ENCODE measurements at places on chromosomes 5 and 9.
A peak's percentile ranks its signal among the peaks of the same experiment; 100 is the strongest.

DNA sequence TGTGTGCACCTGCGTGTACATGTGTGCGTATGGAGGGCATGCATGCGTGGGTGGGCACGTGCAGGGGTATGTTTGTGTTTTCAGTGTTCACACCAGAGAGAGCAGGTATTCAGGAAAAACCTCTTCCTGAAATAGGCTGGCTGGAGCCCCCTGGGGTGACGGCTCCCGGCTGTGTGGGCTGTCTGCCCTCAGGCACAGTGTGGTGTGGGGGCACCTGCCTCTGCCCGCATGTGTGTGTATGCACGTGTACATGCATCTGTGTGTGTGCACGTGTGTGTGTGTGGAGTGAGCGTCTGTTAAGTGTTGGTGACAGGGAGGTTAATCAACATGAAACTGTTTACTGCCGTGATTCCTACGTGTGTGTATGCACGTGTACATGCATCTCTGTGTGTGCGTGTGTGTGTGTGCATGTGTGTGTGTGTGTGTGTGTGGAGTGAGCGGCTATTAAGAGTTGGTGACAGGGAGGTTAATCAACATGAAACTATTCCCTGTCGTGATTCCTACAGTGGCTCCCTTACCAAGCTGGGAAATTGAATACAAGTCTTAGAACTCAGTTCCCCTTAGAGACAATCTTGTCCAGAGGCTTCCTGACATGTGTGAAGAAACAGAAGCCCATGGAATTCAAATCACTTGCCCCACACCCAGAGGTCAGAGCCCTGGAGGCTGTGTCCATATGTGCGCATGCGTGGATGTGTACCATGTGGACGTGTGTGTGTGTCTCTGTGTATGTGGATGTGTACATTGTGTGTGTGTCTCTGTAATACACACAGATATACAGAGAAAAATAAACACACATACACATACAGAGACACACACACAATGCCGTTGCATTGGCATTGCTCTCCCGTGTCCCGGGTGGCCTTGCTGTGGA is 372.4 kb upstream of the IRX4 start:
- DNase-seq: no peak

DNA sequence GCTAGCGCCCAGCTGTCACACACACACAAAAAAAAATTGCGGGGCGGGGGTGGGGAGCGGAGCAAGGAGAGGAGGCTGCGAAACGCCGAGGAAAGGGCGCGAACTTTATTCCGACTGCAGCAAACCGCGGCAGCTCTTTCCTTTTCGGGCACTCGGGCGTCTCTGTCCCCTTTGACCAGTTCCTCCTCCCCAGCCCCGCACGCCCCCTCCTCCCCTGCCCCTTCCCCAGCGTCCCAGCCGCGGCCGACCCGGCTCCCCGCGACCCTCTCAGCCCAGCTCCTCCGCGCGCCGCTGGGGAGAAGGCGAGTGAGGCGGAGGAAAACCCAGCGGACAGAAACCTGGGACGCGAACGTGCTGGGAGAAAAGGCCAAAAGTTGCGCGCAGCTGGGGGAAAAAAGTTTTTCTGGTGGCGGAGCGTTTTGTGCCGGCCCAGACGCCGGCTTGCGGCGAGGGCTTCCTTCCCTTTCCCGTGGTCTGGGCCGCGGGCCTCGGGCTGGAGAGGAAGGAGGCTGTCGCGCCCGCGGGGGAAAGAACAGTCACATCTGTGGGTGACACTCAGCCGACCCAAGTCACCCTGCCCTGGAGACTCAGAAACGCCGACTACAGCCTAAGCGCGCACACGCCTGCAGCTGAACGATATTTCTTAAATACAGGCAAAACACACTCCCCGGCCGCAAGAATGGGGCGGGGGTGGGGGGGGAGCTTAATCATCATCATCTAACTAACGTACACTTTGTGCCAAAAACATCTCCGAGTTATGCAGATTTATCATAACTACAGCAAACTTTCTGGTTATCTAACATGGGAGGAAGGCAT is 1.1 kb upstream of the BNC2 start:
- DNase-seq: no peak

DNA sequence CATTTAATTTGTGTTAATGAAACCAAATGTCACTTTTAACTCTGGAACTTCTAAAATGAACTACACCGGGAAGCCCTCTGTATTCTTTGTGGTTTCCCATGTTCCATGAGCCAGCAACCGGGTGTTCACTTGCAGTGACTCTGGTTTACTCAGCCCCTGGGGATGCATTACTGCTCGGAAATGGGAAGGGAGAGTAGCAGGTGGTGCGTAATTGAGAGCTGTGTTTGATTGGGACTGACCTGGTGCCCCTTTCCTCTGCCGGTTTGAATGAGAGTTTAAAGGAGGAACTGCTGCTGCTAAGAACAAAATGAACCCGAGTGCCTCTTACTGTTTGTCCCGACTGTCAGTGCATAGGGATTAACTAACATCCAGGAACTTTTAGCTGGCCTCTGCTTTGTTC is 100.1 kb upstream of the DHFR start:
- no peak for DNase-seq

GRCh38 chr5:9562141-9562540 is 16.3 kb upstream of the SEMA5A start:
- DNase-seq: no peak

GRCh38 chr9:72599874-72600534 is 78.6 kb downstream of the TMC1 start:
- DNase-seq: no peak

DNA sequence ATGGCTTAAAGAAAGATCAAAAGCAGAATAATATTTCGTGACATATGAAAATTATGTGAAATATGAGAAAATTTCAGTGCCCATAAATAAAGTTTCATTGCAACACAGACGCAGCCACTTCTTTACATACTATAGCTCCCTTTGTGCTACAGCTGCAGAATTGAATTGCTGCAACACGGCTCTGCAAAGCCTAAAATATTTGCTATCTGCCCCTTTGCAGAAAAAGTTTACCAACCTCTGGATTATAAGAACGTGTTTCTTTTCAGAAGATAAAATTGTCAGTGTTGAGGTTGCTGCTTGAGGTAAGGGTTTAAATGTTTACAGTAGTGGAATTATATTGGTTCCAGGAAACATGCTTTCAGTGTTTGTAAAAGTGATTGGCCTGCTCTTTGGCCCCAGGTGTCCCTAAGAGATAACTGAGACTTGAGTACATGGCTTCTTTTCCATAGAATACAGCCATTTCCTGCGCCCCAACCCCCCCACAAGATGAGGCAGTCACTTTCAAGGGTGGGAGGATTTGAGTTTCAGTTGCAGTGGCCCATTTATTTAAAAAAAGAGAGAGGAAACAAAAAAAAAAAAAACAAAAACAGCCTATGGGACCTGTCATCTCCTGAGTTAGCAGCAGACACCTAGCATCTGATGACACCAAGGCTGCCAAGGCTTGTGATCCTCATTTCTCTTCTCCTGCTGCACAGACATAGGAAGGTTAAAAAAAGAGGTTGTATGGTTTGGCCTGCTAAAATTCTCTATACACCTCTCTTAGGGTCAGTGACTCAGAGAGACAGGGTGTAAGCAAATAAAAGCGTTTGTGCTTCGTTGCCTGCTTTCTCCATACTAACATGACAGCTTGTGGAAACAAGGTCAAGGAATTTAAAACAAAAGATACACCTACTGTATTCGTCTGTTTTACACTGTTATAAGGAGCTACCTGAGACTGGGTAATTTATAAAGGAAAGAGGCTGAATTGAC is 28.0 kb upstream of the HTR4 start:
- DNase-seq: no peak

DNA sequence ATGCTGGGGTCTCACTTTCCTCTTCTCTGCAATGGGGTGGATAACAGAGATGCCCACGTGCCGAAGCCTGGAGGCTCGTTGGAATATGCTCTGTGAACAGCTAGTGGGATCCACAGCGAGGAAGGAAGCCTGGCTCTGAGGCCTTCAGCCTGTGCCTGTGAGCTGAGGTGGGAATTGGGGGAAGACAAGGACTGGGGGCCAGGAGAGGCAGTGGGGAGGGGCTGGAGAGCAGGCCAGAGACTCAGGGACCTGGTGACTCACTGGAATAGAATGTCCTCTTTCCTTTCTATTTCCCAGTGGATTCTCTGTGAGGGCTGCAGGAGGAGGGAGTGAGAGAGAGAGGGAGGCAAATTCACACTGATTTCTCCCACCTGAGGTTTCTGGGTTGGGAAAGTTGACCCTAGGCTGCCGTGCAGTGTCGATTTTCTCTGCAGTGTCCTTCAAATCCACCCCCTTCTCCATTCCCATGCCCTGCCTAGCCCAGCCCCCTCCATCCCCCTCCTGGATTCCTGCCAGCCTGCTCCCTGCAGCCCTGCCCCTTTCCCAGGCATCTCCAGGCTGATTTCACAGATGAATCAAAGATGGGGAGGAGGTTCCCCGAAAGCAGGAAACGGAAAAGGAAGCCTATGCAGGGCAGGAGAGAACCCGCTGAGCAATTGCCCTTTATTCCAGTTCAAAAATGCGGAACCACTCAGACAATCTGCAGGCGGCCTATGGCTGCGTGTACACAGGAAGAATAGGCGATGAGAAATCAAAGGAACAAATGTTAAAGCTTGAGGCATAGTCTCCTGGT is 1.4 kb upstream of the SPAAR start:
- DNase-seq: peak; percentile 75

DNA sequence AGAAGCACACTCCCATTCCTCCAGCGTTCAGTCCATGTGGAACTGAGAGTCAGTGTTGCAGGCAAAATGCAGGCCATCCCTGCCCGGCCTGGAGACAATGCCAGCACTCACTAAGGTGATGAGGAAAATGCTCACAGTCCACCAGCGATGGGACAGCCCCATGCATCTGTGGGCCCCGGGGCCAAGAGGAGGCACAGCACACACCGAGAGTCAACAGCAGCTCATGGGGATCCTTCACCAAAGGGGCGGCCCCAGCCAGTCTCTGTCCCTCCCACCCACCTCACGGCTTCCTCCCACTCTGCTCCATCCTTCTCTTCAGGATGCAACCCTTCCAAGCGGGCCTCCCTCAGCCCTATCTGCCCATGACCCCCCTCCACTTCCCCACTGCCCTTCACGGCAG is 6.2 kb downstream of the SEMA4D start:
- no peak for DNase-seq

DNA sequence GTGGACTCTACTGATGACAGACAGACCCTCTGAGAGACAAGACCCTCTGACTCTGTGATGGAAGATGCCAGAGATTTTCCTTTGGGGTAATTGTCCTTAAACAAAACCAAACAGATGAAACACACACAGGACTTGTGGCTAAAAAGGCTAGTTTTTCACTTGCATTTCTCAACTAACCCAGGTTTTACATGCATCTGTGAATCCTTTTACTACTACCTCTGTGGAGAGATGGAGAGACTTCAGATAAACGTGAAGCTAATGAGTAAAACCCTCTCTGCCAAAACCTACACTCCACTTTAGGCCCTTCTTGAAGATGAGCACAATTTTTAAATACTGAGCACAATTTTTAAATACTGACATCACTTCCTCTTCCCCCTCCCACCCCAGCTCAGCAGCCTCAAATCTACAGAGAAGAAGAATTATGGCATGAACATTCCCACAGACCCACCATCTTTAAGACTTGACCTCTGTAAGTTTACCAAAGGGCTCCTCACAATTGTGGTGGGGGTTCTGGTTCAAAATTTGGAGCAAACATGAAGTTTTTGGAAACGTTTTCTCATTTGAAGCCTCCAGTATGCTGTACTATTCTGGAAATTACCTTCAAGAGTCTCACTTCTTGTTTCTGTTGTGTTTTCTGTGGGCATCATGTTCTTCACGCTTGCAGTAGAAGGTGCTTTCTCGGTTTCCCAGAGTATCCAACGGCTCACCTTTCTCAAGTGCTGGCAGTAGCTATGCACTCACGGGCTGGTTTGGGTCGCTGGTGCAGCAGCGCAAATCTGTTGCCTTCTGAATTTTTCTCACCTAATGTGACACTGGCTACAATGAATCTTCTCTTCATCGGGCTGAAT is 42.7 kb downstream of the ACER2 start:
- DNase-seq: no peak

- DNase-seq: no peak
Observed at GRCh38 chr5:35600591-35600990, 17.1 kb upstream of the SPEF2 start.

GRCh38 chr9:107213080-107213479 is 70.0 kb upstream of the RAD23B start:
- DNase-seq: no peak

- DNase-seq: peak; percentile 59
Observed at GRCh38 chr5:107893642-107894041, 222.9 kb upstream of the EFNA5 start.

DNA sequence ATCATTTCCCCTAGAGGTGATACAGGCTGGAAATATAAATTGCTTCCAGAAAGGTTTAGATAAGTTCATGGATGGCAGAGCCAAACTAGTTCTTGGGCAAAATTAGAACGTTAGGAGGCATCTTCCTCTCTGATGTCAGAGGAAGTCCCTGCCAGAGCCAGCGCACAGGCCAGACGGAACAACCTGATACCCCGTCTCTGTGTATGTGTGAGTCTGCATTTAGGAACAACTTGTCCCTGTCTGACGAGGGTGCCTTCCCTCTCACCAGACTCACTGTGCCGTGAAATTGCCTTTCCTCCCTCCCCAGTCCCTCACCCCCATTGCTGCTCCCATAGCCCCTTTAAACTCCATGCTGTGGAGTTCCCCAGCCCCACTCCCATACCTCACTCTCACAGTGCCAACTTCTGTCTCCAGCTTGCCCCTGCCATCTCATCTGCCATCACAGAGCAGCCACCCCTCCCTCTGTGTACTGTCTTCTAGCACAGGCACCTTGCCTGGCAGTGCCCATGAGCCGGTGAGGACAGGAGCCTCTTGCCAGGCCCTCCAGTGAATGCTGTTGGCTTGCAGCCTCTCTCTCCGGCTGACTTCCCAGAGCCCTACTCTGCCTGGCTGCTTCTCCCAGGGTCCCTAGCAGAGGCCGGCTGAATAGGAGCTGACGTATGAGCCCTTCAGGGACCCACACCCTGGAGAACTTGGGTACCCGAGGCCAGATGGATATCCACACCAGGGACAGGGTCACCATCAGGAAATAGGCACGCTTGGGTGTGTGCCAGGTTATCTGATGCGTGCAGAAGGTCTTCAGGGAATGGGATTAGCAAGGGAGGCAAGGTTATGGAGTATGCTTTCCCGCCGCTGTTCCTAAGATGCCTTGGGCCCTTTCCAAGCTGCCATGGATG is 26.7 kb downstream of the UNC5A start:
- peak; percentile 42 for DNase-seq

DNA sequence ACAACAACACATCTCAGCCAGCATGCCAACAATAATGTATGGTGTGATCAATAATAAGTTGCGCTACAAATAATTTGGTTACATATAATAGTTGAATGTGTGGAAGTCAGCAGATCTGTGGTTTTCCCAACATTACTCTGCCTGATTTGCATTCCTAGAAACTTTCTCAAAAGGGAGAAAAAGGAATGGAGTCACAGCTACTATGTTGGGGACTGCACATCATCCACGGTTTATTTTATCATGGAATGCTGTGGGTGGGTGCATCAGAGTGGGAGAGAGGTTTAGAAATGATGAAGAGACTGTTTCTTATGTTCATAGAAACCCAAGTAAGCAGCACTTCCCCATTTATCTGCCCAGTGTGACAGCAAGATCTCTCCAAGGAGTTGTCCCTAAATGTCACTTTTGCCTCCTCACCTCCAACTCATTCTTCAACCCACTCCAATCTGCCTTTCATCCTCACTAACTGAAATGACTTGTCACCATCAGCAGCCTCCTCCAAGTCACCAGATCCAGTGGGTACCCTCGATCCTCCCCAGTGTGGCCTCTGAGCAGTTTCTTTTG is 2.8 kb upstream of the SPOCK1 start:
- no peak for DNase-seq

- no peak for DNase-seq
Observed at GRCh38 chr9:31597977-31598376, 786.5 kb upstream of the ACO1 start.
